GDM1 (cell line): ENCODE measurements at places on chromosomes 2 and 18.

DNA sequence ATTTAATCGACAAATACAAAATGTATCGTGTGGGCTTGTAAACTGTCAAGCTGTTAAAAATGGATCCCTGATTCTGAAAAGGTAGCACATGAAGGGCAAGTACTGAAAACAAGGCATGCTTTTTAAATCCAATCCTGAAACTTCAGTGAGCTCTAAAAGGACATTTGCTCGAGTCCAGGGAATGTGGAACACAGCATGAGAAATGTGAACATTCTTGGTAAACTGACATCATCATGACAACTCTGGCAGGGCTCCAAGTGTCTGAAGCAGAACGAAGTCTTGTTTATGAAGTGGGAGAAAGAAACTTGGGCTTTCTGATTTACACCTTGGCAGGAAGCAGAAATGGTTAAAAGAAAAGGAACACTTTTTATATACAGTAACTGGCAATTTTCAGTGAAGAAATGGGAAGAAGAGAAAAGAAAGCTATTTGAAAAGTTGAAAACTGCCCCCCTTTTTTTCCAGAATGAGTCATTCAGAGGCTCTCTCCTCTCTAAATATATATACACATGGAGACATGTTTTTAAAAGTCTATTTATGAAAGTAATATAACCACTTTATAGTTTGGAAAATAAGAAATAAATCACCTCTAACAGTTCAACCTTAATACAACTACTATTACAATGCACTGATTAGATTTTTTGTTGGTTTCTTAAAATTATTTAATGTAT, 120.8 kb downstream of the GAREM1 start:
- no peak for DNase-seq

GRCh38 chr2:109269706-109270504, 140.9 kb downstream of the SH3RF3 start:
- DNase-seq: no peak

DNA sequence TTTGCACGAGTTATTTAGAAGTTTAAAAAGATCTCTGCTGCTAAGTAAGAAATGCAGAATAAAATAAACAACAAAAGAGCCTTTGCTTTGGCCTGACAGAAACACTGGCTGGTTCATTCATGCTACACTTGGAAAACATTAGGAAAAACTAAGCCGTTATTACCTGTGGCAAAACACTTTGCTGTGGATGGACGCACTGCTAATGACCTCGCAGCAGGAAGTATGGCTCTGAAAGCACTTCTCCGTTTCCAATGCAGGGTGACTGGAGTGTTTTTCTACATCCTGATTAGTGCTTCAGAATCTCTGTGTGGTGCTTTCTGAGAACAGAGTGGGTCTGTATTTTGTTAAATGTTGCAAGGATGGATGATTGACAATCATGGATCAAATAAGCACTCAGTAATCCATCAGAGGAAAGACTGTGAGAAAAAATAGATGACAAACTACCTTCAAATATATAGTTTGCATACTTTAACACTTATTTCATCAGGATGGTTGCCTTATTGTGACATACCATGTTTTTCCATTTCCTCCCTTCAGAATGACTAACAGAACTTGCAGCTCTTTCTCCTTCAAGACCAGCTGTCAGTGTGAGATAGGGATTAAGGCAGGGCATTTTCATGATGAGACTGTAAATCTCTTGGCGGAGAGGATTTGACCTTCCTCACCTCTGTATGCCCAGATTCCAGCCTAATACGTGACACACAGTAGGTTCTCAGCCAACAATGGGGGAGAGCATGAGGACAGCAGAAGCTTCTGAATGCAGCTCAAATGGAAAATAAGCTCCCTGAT, 38.0 kb downstream of the LINC00305 start:
- DNase-seq: no peak

DNA sequence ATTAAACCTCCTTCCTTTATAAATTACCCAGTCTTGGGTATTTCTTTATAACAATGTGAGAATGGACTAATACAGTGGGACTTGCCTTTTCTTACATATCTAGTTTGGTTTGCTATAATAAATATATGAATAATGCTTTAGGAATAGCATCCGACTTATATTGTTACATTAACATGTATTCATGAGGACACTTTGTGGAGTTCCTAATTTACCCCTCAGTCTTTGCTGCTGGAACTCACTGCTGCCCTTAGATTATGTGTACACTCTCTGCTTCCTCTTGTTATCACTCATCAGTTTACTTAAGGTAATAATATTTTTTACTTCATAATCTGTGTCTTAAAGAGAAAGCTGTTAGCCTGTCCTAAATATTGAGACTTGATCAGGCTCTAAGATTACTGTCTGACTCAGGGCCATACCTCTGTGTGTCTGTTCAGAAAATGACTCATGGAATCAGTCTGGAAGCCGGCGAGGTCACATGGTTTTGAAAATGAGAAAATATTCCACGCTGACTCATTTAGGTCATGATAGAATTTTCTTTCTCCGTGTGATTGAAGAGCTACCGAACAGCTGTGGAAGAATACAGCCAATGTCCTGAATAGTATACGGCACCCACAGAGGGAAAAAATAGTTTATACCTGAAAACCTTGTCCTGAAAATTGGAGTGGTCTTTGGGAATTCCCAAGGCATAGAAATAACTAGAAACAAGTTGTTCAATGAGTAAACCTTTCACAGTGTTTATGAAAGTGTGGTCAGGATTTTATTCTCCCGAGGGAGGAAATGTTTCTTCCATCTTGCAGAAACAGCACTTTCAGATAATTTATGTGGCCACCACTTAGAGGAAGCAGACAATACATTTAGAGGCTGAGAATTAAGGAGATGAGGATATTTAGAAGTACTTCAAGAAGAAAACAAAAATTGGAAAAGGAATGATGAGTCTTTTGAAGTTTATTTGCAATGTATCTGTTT, 156.4 kb downstream of the DSEL start:
- no peak for DNase-seq

DNA sequence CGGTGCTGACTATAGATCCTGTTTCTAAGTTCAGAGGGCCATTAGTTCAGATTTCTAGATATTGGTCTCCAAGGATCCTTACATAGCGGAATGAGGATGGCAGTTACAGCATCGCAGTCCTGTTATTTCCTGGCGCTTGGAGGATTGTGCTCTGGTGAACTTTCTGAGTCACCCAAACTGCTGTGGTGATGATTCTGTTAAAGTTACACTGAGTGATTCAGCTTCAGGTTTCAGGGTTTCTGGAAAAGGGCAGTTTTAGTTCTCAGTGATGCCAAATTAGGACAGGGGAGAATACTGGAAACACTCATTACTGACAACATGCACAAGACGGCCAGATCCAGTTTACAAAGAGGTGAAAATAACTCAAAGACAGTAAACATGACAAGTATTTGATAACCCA, 52.1 kb upstream of the ANKRD62 start:
- DNase-seq: no peak

DNA sequence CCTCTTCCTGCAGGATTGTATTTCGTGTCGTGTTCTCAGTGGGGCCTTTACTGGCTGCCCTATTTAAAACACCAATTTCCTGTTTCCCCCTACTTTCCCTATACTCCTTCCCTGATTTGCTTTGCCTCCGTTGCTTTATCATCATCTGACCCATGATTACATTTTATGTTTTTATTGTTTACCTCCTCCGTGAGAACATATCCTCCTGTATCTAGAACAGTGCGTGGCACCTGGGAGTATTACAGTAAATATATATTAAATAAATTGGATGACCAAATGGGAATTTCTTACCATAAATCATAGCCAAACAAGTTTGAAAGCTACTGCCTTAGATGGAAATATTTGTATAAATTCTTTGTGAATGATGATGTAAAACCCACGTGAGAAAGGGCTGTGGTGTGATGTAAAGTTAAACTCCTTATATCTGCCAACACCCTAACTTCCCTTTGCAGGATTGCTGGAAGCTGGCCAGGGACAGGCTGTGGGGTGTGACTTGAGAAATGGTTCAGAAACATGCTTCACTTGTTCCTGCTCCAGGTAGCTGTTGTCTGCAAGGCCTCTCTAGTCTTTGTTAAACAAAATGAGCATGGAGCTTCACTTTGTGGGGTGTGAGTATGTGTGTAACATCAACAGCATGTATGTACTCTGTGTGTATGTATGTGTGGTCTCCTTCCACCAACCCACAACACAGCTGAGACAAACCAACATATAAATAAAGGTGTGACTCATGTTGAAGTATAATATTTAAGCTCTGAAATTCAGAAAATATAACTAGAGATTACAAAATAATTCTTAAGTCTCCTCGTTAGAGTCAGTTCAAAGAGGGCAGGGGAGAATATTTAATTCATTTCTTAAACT, 40.3 kb downstream of the LHCGR start:
- DNase-seq: no peak

DNA sequence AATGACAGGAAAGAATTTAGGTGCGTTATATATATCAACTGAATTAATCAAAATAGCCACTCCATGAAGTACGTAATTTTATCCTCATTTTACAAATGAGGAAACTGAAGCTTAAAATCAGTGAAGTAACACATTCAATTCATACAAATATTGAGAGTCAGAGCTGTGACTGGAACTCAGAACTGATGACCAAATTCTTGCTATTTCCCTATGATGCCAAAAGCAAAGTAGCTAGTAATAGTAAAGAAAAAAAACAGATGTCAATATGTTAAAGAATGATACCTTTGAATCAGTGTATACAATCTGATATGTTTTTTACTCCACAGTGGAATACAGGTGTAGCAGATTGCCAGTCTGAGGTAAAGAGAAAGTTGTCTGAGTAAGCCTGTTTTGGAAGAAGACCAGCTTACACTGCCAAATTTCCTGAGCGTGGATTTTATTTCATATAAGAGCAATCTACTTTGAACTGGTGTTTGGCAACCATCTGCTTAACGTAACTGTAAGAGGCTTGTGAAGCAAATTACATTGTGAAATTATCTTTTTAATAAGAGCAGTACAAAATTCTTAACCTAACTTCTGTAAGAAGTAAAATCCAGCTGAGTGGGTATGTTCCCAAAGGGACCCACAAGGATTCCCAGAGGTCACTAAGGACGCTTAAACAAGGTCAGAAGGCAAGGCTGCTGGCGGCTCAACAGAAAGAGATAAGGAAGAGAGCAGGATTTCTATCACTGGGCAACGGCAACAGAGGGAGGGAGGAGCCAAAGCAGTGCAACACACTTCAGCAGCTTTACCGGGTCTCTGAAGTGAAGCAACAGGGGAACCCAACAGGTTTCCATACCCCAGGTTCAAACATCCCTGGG, 85.6 kb downstream of the IKZF2 start:
- no peak for DNase-seq

DNA sequence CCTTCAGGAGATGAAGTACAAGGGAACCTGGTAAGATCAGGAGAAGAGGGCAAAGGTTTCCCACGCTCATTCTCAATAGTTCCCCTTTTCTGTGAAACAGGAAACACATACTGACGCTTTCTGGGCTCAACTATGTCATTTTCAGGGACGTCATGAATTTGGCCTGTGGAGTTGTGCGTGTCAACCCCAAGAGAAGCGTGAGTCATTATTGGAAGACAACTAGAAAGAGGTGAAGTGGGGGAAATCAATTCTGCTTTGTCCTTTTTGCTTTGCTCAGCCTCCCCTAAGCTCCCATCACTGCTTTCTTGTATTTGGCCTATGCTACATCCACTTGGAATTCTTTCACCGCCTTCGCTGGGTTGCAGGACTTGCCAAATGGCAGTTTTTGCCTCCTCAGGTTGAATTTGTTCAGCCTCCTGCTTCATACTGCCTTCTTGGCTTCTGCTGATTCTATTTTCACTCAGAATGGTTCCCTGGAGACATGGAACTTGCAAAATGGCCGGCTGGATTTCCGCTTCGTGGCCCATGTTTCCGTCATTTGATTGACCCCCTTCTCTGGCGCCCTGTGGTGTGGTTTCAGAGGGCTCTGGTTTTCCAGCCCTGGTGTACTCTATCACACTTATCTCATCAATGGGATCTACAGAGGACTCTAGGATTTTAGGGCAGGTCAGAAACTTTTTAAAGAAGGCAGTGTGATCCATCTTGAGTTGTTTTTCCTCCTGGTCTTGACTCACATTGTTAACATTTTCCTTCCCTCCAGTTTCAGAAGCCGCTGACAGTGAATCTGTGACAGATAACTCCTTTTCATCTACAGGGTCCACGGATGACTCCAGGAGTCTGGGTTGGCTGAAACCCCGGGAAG, 93.3 kb downstream of the ALPK2 start:
- DNase-seq: peak; percentile 37

DNA sequence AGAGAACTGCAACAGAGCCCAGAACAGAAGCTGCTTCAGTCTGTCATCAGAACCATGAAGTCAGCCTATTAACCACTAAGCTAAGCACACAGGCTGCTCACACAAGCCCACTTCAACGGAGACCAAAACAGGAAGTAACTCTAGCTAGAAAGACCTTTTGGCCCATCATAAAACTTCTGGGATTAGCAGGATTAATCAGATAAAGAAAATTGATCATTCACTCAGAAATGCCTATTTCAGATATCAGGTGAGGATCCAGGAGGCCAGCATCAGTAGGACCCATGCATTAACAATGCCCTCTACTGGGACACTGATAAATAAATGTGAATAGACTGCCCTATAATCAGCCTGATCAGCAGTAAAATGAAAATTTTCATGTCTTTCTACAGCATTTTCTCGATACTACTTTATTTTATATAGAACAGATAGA, 101.4 kb downstream of the WDPCP start:
- no peak for DNase-seq

- DNase-seq: no peak
These were observed 72.4 kb upstream of the NPAS2 start for GRCh38 chr2:100747551-100747950.

DNA sequence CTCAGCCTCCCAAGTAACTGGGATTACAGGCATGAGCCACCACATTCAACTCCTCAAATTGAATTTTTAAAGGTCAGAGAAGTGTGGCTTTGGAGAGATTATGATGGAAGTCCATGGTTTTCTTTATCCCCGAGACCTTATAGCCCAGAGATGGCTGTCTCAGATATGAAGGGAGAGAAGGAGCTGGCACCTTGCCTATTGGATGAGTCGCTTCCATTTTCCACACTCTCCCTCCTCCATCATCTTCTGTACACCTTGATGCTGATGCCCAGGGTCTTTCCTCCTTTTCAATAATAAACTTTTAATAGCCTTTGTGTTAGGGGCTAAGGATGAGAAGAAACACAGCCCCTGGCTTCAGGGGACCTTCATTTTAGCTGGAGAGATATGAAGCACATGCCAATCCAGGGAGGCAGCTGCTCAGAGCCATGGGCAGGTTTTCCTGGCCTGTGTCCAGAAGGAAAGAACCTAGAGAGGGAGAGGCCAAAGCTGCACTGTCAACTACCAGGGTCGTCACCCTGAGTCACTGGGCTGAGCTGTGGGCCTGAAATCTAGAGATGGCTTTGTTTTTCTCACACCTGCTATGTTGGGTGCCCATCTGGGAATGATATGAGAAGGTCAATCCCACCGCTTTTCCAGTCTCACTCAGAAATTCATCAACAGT, 146.0 kb upstream of the SERTAD2 start:
- no peak for DNase-seq
